NCI-H748 treated with DMSO at 0.1 percent for 48 hours (cell line): ENCODE measurements at places on chromosomes 12 and 14.

- no peak for DNase-seq
These were observed 94.3 kb downstream of the PPP2R5E start for GRCh38 chr14:63448841-63449240.

- no peak for DNase-seq
These were observed 45.7 kb downstream of the CORO1C start for GRCh38 chr12:108685469-108686260.

DNA sequence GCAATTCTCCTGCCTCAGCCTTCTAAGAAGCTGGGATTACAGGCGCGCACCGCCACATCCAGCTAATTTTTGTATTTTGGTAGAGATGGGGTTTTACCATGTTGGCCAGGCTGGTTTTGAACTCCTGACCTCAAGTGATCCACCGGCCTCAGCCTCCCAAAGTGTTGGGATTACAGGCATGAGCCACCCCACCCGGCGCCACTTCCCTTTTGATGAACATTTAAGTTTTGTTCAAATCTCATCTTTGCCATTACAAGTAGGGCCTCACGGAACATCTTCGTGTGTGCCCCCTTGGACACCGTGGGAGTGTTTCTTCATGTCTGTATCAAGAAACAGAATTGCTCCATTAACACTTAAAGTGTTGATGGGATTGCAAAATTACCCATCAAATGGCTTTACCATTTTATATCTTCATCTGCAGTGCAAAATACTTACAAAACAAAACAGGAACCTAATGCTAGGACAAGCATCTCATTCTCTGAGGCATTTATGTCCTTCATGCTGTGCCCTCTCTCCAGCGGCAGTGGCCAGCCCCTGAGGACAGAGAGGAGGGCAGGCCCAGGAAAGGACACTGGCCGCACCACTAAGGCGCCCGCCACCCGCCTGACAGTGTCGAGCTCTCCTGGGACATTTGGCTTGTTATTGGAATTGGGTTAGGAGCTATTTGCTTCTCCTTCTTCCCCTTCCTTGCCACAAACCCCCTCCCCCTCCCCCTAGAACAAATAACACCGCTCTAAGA lies 61.7 kb downstream of the RFX4 start:
- DNase-seq, result no peak

- no peak for DNase-seq
These were observed 176.1 kb downstream of the BCAT1 start for GRCh38 chr12:24772813-24773212.

DNA sequence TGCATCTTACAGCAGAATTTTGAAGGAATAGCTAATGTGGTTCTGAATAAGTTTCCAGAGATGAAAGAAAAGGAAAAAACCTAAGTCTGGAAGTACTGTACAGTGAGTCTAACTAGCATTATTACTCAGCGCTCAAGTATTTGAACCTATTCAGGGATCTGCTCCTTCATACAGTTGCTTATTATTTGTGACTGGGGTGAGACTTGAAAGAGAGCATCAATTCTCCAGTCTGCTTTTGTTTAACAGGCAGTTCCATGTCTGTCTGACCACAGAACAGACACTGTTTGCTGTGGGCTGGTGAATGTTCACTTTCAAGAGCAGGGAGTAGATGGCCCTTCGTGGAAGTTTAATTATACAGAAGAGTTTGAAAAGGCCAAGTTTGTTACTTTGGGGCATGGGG lies 9.3 kb downstream of the ETV6 start:
- DNase-seq, result no peak

GRCh38 chr12:109963743-109964429 lies 32.3 kb downstream of the GIT2 start:
- DNase-seq, result no peak
